SJSA1 (cell line): ENCODE measurements at places on chromosomes 16 and 17. TPM values are rescaled to one million over a fixed set of nuclear protein-coding genes. Genes with fewer than 3 reads are reported as not detected.
A peak's percentile ranks its signal among the peaks of the same experiment; 100 is the strongest.

GRCh38 chr17:41796121-41796895 is 9.8 kb upstream of the JUP start:
- no peak for DNase-seq

GRCh38 chr16:89365044-89365467 is 125.3 kb downstream of the ANKRD11 start:
- no peak for DNase-seq

GRCh38 chr17:39400547-39401411 is 647 bp downstream of the FBXL20 start:
- peak; percentile 12 for DNase-seq

DNA sequence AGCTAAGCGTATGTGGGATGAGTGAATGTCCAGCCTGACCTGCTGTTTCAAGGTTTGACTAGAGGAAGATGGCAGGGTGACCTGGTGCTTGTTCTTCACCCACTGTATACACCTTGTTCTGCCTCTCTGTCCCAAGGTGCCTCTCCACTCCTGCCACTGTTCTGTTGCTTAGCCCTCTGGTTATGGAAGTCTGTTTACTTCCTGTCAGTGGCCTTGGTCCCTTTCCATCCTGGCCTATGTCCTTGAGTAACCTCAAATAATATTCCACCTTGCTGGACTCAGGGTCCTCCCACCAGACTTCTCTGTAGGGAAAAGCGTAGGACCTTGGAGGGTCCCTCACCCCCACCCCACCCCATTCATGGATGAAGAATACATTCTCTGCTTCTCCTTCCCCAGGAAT is 73.2 kb upstream of the SALL1 start:
- DNase-seq, result no peak

GRCh38 chr16:46857368-46857945 is 26.5 kb upstream of the C16orf87 start:
- DNase-seq, result no peak

GRCh38 chr16:27760789-27761176 is 210.8 kb downstream of the KATNIP start:
- no peak for DNase-seq

DNA sequence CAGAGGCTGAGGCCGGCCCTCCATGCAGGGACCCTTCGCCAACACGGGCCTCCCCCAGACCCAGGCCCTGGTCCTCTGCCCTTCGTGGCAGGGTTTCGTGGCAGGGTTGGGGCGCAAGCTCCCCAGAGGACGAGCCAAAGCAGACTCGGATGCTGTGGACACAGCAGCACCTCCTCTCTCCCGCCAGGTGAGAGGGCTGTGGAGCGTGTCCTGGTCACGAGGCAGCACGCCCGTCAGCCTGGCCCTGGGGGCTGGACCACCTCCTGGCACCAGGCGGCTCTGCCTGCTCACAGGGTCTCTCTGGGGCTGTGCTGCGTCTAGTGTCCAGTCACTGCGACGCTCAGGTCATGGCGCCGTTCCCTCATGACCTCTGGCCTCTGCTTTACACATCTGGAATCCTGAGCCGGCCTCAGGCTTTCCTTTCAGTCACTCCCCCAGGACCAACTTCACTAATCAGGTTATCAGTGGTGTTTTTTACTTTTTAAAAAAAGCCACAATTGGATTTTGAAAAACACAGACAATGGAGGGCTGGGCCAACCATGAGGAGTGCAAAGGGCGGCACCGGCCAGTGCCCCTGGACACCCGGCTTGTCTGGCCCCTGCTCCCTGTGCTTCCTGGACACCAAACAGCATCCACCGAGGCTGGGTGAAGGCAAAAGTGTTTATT is 5.4 kb downstream of the NDUFAF8 start:
- DNase-seq, result no peak

DNA sequence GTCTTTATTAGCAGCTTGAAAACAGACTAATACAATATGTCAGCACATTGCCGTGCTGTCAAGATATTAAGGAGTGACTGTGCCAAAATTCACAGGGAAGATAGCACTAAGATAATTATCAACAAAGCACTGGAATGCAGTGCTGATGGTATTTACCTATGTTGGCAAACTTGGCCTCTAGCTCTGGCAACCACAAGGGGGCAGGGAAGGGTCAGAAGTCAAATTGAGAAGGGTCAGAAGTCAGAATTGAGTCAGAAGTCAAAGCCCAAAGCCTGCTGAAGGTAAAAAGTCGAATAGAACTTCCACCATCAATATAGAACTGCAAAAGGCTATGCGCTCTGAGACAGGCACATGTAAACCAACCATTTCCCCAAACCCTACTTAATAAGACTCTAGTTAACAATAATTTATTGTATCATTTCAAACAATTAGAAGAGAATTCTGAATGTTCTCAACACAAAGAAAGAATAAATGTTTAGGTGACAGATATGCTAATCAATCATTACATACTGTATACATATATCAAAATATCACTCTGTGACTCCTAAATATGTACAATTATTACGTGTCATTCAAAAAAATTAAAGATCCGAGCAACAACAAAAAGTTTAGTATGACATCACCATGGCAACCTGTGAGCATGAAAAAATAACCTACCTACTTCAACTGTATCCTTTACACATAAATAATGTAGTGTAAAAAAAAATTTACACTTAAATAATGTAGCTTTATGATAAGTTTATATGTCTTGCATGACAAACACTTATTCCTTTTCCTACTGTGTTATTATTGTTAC is 916.1 kb downstream of the KCNJ2 start:
- no peak for DNase-seq

GRCh38 chr17:50129728-50130558 is at the start of gene SAMD14:
Gene SAMD14, minus strand, starts transcription at chr17:50130160. Its CDS starts 5,201 bp downstream, at chr17:50124959.
- DNase-seq, result no peak

- no peak for DNase-seq
Measured at GRCh38 chr16:10405386-10405939, 19.6 kb downstream of the ATF7IP2 start.

DNA sequence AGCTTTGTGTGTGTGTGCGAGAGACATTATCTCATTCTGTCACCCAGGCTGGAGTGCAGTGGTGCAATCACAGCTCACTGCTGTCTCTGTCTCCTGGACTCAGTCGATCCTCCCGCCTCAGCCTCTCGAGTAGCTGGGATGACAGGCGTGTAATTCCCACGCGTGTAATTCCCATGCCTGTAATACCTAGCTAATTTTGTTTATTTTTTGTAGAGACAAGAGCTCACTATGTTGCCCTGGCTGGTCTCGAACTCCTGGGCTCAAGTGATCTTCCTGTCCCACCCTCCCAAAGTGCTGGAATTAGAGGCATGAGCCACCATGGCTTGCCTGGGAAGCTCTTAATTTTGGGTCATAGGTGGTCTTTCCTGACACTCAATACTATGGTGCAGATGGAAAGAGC is 205.3 kb upstream of the TNRC6C start:
- DNase-seq, result no peak

GRCh38 chr17:21129023-21129681 is 2.4 kb downstream of the DHRS7B start:
- DNase-seq, result no peak

DNA sequence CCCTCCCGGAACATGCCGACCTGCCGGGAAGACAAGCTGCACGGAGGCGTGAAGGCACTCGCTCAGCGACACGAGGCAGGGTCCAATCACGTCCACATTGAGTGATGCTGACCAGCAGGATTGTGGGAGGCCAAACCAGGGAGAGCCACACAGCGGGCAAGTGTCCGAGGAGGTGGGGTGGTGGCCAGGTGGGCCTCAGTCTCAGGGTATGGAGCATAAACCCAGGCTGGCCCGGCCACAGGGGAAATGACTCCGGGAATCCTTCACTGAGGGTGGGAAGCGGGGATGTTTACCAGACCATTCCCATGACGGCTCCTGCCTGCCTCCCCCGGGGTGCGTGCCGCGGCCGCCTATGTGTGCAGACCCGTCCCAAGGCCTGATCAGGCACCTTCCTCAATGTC is 62.5 kb downstream of the RPH3AL start:
- peak; percentile 33 for DNase-seq

DNA sequence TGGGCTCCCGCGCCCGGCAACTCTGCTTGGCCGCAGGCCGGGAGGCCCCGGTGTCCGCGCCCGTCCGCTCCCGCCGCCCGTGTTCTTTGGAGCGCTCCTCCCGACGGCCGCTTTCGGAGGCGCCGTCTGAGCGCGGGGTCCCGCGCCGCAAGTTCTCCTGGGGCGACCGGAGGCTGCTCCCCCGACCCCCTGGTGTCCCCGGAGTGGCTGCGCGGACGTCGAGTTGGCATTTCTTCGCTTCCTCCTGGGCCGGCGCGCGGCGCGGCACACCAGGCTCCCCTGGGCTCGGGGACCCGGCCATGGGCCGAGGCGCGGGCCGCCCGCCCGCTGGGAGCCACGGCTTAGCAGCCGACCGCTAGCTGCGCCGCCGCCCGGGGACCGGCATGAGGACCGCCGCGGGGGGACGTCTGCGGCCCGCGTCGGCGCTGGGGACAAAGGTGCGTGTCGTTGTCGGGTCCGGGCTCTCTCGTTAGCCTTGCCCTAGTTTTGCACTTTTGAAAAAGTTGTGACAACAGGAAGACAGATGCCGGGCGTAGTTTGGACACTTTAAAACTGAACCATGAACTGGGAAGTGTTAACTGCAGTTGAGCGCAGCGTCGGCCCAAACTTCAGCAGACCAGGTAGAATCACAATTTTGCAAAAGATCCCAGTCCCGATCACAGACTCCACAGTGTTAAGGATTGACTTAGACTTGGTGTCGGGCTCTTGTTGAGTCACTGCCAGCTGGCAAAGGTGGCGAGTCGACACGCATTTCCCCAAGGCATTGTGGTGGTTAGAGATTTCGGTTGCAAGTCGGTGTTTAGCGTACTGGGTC is 700 bp downstream of the UBN1 start:
- DNase-seq, result peak; percentile 61

- DNase-seq, result no peak
Measured at GRCh38 chr16:81453091-81453728, 8.6 kb downstream of the CMIP start.

DNA sequence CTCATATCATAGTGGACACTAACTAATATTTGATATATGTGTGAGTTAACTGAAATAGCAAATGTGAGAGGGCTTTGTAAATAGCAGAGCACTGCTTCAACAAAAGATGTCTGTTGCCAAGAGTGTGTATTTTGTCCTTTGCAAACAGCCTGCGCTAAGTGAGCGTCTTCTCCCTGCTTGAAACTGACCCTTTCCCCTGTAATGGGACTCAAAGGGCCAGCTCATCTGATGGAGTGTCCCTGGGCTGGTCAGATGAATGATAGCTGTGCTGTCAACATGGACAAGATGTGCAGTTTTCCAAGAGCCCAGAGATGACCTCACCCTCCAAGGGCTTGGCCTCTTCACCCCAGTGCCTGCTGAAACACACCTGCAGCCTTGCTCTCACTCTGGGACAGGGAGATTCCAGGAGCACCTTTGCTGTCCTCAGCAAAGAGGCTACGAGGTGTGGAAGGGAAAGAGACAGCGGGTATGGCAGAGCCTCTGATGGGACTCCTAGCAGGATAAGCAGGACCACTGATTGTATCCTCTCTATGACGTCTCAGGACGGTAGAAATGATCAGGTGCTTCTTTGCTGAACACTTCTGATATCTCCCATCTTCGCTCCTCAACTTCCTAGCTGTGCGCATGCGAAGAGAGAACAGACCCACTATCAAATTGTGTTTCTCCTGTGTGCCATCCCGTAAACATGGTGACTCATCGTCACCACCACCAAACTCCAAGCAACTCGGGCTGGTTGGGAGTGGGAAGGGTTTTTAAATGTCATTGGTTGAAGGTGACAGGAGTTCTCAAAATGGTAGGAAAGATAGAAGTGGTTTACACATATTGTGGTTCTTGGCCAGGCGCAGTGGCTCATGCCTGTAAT is 35.8 kb upstream of the TBX2 start:
- DNase-seq, result no peak

- DNase-seq, result no peak
Measured at GRCh38 chr17:34598161-34598776, 18.9 kb downstream of the TMEM132E start.

GRCh38 chr16:49600536-49600935 is 226.9 kb downstream of the C16orf78 start:
- DNase-seq, result peak; percentile 27

DNA sequence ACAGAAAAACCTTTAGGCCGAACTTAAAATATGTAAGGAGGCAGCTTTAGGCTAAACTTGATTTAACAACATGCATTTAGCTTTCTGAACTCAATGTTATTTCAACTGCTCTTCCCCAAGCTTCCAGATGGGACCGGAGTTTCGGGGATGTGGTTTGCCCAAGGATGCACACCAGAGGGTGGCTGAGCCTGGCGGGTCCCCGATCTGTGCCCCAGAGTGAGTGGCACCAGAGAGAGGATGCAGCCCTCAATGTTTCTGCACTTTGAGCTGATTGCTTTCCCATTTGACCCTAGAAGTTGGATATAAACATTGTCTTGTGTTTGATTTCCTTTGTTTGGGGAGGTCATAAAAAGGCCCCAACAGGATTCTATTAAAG is 348.0 kb upstream of the TNRC6C start:
- no peak for DNase-seq

DNA sequence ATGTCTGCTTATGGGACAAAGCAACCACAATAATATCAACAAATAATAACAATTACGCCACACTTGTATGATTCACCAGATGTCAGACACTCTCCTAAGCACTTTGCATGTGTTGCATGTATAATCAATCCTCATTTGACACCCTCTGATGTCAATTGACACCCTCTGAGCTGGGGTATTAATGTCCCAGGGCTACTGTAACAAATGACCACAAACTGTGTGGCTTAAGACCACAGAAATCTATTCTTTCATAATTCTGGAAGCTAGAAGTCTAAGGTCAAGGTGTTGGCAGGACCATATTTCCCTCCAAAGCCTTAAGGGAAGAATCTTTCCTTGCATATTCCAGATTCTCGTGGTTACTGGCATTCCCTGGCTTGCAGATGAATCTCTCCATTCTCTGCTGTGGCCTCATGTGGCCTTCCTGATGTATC is 112.7 kb downstream of the NPIPB5 start:
- no peak for DNase-seq

GRCh38 chr17:32523827-32524552 is 37.2 kb downstream of the CDK5R1 start:
- DNase-seq, result no peak

- no peak for DNase-seq
Measured at GRCh38 chr16:57038166-57038565, 48.8 kb downstream of the NLRC5 start.

DNA sequence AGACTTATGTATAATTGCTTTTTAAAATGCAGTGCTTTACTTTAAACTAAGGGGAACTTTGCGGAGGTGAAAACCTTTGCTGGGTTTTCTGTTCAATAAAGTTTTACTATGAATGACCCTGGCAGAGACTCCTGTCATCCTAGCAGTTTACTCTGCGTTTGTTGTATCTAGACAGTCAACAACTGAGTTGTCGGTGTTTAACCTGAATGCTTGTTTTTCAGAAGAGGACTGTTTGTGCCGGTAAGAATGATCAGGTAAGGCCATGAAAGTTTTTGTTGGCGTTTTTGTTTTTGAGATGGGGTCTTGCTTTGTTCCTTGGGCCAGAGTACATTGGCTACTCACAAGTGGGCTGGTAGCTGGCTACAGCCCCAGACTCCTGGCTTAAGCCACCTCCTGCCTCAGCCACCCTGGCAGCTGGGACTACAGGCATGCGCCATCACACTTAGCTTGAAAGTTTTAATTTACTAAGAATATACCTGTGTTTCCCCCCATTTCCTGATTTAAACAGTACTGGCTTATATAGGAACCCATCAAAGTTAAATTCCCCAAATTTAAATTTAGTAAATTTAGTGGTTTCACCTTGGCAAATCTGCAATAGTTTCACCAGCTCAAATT is 11.9 kb downstream of the HERPUD1 start:
- no peak for DNase-seq

- no peak for DNase-seq
Measured at GRCh38 chr17:2899906-2900305, 103.7 kb downstream of the RAP1GAP2 start.

GRCh38 chr16:1048442-1049112 is 24.0 kb upstream of the SSTR5 start:
- no peak for DNase-seq

CLEC3A gene
- not detected in 2 replicates for total RNA-seq

ACSM3 gene
- 0.18 TPM in 1 of 2 replicates, not detected in the other for total RNA-seq

CCL16 gene
- not detected in 2 replicates for total RNA-seq
